ENCODE measurements at places on chromosomes 3 and 15.

- no peak for DNase-seq
- no peaks in the 10 kb centered on the region for H3K4me1 ChIP-seq
- no peaks in the 10 kb centered on the region for H3K36me3 ChIP-seq
- H3K27ac ChIP-seq: no peak overlapping the region
- no peaks in the 10 kb centered on the region for H3K27me3 ChIP-seq
These were observed 754.1 kb downstream of the NR2F2 start for GRCh38 chr15:97084650-97085049.

DNA sequence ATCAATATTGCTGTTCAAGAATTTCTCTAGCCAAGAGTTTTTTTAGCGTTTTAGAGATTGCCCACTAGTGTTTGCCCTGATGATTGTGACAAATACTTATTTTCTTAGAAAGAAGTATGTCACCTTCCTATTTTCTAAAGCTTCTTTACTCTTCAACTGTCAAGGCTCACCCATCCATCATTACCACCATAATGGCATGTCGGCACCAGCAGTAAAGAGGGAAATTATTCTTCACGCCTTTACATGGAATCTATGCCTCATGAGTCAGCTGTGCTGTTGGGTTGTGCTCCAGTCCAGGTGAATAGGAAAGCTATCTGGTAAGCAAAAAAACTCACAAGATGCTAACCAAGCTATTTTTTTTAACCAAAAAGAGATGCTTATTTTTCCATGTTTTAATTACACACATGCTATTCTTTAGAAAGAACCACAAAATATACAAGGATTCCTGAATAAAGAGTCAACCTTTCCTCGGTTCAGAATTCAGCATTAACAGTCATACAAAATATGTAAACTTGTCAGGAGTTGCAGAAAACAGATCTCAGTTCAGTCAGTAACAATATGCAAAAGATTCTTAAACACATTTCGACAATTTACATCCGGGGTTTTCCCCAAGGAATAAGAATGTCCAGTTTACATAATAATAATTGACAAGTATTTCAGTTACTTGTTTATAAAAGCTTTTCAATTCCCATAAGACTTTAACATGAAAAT, 128.0 kb downstream of the ATP8B4 start:
- H3K27me3 ChIP-seq: no peaks in the 10 kb centered on the region
- no peak for DNase-seq
- no peaks in the 10 kb centered on the region for H3K36me3 ChIP-seq

GRCh38 chr15:91609966-91610365, 243.5 kb upstream of the SLCO3A1 start:
- DNase-seq: no peak
- no peak overlapping the region for H3K27ac ChIP-seq
- H3K27me3 ChIP-seq: no peaks in the 10 kb centered on the region

GRCh38 chr3:188680189-188680588, 491.6 kb upstream of the TPRG1 start:
- H3K4me3 ChIP-seq: no peak overlapping the region
- no peaks in the 10 kb centered on the region for H3K27me3 ChIP-seq
- no peak overlapping the region for H3K27ac ChIP-seq
- peaks cover 22% of the 10 kb centered on the region for H3K4me1 ChIP-seq

GRCh38 chr3:65210026-65210814, 522.4 kb upstream of the ADAMTS9 start:
- DNase-seq: no peak
- H3K4me1 ChIP-seq: no peaks in the 10 kb centered on the region
- no peak overlapping the region for H3K27ac ChIP-seq

DNA sequence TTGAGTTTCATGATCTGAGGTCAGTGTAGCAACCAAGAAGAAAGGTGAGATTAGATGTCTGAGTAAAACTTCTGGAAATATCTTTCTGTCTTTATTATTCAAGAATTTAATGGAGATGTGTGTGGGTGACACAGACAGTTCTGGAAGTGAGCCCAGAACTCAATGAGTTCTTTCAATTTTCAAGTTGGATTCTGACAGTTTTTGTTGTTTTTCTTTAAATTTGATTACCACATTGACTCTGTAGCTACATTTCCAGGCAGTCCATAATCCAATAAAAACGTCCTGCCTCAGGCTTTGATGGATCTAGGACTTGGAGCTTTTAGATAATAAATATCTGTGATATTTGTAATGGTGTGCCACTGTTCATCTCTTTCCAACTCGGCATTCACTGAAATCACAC, 3.9 kb upstream of the PARP14 start:
- DNase-seq: no peak
- H3K27me3 ChIP-seq: no peaks in the 10 kb centered on the region
- H3K36me3 ChIP-seq: peaks cover 3% of the 10 kb centered on the region
- peaks cover 31% of the 10 kb centered on the region for H3K4me1 ChIP-seq

- no peak overlapping the region for H3K4me3 ChIP-seq
- DNase-seq: no peak
- H3K36me3 ChIP-seq: peaks cover 6% of the 10 kb centered on the region
- peaks cover 5% of the 10 kb centered on the region for H3K4me1 ChIP-seq
- peaks cover 3% of the 10 kb centered on the region for H3K27me3 ChIP-seq
These were observed 9.1 kb downstream of the CCR4 start for GRCh38 chr3:32960404-32961170.

DNA sequence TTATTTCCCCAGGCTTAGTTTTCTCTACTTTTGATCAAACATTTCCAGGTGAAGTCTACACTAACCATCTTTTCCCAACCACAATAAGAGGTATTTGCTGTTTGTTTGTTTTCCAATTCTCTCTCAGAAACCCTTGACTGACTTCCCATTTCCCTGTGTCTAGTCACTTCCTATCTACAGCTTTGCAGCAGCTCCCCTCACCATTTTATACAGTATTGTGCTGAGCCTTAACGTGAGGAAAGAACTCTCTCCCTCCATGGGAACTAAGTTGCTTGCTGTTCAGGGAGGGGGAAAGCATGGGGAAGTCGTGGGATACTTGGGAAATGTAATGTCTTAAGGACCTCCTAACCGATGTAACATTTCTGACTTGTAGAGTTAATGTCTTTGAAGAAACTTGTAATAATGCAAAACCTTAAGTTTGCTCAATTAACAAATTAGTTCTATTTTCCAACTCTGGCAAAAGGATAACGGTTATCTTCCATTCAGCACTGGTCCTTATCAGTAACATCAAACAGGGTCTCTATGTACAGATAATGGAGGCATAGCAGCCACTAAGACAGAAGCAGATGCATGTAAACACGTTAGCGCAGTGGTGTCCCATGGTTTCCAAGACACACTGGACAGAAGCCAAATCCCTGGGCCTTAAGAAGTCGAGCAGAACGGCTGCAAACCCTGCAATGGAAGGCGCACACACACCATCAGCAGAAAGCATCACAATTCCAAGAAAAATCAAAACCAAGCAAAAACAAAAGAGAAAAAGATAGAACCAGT, 39.7 kb downstream of the NPTN start:
- H3K36me3 ChIP-seq: peaks cover 24% of the 10 kb centered on the region
- H3K27ac ChIP-seq: peak overlapping the region; percentile 32

GRCh38 chr3:33860373-33861050, 62.1 kb downstream of the PDCD6IP start:
- no peak overlapping the region for H3K27ac ChIP-seq
- H3K4me1 ChIP-seq: peaks cover 3% of the 10 kb centered on the region
- no peak overlapping the region for H3K4me3 ChIP-seq
- no peaks in the 10 kb centered on the region for H3K27me3 ChIP-seq
- DNase-seq: no peak

GRCh38 chr3:184134746-184135148, 411 bp upstream of the EIF2B5 start:
- peaks cover 28% of the 10 kb centered on the region for H3K4me1 ChIP-seq
- H3K4me3 ChIP-seq: peak overlapping the region; percentile 91

DNA sequence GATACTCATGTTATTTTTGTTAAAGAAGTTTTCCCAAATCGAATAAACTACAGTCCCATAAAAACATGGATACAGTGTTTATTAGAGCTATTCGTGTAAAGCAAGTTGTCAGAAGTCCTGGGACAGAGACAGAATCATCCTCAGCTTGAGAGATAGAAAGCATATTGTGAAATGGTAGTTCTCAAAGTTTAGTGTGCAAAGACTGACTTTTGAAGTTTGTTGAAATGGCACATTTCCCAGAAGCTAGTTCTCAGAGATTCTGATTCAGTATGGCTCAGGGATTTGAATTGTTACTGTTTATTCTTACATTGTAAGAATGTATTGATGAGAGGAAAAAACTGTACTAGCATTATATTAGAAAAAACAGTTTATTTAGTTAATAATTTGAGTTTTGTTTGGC, 22.1 kb downstream of the GABRR3 start:
- no peak overlapping the region for H3K27ac ChIP-seq
- DNase-seq: no peak
- H3K4me1 ChIP-seq: no peaks in the 10 kb centered on the region
- H3K36me3 ChIP-seq: no peaks in the 10 kb centered on the region
- H3K27me3 ChIP-seq: peaks cover 6% of the 10 kb centered on the region
- no peak overlapping the region for H3K4me3 ChIP-seq

DNA sequence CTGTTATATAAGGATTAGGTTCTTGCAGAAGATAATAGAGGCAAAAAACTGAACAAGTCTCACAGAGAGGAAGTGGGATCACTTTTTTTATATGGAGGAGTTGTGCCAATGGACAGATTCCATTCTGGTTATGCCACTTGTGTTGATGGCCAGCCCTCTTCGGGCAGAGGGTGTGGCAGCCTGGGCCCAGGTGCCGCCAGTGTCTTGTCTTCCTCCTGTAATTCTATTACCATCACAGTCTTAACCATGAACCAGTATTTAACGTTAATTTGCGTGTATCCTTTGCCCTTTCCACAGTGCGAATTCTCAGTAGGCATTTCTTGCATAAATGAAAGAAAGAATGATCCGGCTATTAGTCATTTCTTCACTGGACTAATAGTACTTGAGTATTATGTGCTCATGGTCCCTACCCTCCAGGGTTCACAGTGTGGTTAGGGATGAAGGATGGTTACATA, 7.0 kb upstream of the USP4 start:
- no peak overlapping the region for H3K27ac ChIP-seq
- peaks cover 26% of the 10 kb centered on the region for H3K4me1 ChIP-seq
- no peaks in the 10 kb centered on the region for H3K36me3 ChIP-seq
- no peaks in the 10 kb centered on the region for H3K27me3 ChIP-seq
- no peak overlapping the region for H3K4me3 ChIP-seq

- peaks cover 46% of the 10 kb centered on the region for H3K4me1 ChIP-seq
- H3K27me3 ChIP-seq: no peaks in the 10 kb centered on the region
- H3K4me3 ChIP-seq: no peak overlapping the region
- peak overlapping the region; percentile 74 for H3K27ac ChIP-seq
- no peak for DNase-seq
- H3K36me3 ChIP-seq: peaks cover 2% of the 10 kb centered on the region
These were observed 45.0 kb downstream of the MYO5A start for GRCh38 chr15:52483707-52484106.

DNA sequence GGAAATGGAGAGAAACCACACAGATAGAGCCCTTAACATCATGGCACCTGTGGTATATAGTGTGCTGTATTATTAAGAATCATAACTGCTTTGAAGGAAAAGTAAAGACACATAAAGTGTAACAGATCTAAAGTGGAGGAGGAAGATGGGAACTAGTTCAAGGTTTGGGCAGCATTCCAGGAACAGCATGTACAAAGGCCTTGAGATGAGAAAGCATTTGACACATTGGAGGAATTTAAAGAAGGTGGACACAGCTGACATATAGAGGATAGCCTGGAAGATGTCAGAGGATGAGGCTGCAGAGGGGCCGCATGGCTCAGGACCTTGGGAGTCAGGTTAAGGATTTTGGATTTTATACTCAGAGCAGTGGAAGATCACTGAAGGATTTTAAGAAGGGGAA, 39.0 kb downstream of the LRTM1 start:
- H3K4me1 ChIP-seq: no peaks in the 10 kb centered on the region
- no peaks in the 10 kb centered on the region for H3K36me3 ChIP-seq
- H3K27me3 ChIP-seq: no peaks in the 10 kb centered on the region

DNA sequence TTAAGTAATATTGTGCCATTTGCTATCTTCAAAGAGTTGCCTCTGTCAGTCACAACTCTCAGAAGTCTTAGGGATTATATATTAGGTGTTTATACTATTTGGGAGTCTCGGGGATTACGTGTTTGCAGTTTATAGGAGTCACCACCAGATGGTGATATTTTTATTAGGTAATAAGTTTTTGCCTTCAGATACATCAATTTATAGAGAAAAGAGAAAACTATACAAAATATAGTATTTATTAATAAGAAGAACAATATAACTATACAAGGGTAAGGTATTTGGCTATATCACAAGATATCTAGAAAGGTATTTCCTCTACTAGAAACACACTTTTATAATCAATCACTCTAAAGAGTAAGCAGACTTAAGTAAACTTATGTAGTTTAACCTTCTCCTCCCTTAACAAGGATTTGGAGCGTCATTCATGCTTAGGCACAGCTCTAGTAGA, 10.7 kb upstream of the DHX36 start:
- H3K4me3 ChIP-seq: no peak overlapping the region
- peak; percentile 23 for DNase-seq
- no peaks in the 10 kb centered on the region for H3K4me1 ChIP-seq

GRCh38 chr3:150975992-150976368, 3.5 kb upstream of the CLRN1 start:
- peaks cover 7% of the 10 kb centered on the region for H3K27me3 ChIP-seq
- H3K27ac ChIP-seq: no peak overlapping the region
- no peaks in the 10 kb centered on the region for H3K4me1 ChIP-seq
- no peak overlapping the region for H3K4me3 ChIP-seq
- no peaks in the 10 kb centered on the region for H3K36me3 ChIP-seq

GRCh38 chr15:69665641-69666111, 213.1 kb downstream of the RPLP1 start:
- DNase-seq: no peak
- H3K27ac ChIP-seq: peak overlapping the region; percentile 26
- H3K36me3 ChIP-seq: no peaks in the 10 kb centered on the region
- H3K4me3 ChIP-seq: no peak overlapping the region
- H3K27me3 ChIP-seq: no peaks in the 10 kb centered on the region

- no peak for DNase-seq
- H3K27ac ChIP-seq: no peak overlapping the region
- H3K36me3 ChIP-seq: no peaks in the 10 kb centered on the region
- H3K4me3 ChIP-seq: no peak overlapping the region
- H3K4me1 ChIP-seq: no peaks in the 10 kb centered on the region
These were observed 68.7 kb downstream of the IL12A start for GRCh38 chr3:160057331-160057730.

DNA sequence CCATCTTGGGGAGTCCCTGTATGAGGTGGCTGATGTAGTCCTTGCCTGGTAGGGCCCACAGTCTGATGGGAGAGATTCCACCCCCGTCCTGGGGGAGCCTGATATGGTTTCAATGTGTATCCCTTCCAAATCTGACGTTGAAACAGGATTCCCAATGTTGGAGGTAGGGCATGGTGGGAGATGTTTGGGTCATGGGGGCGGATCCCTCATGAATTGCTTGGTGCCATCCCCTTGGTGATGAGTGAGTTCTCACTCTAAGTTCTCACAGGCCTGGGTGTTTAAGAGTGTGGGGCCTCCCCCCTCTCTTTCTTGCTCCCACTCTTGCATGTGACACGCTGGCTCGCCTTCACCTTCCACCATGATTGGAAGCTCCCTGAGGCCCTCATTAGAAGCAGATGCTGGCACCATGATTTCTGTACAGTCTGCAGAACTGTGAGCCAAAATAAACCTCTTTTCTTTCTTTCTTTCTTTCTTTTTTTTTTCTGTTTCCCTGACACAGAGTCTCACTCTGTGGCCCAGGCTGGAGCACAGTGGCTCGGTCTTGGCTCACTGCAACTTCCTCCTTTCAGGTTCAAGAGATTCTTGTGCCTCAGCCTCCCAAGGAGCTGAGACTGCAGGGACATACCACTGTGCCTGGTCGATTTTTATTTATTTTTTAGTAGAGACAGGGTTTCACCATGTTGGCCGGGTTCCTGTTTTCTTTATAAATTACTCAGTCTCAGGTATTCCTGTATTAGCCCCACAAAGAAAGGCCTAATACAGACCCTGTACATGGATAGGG, 28.6 kb downstream of the ITGA11 start:
- H3K27me3 ChIP-seq: peaks cover 2% of the 10 kb centered on the region
- H3K27ac ChIP-seq: no peak overlapping the region
- no peaks in the 10 kb centered on the region for H3K4me1 ChIP-seq
- H3K36me3 ChIP-seq: peaks cover 2% of the 10 kb centered on the region
- no peak for DNase-seq
